ENCODE measurements at places on chromosomes 4 and X.

DNA sequence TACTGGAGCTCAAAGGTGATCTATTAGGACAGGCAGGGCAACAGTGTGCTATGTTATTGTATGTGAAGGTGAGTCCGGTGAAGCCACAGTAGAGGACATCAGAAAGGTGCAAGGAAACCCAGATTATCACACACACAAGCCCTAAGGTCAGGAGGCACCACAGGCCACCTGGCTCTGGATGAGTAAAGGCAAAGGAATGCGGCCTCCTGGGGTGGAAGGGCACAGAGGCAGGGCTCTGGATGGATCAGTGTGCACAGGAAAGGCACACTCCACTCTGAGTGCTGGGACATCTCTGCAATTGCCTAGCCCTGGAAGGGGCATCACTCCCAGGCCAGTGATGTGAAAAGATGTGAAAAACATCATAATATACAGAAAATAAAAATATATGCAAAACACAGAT is 683.5 kb downstream of the TRIML1 start:
- no peak for DNase-seq

DNA sequence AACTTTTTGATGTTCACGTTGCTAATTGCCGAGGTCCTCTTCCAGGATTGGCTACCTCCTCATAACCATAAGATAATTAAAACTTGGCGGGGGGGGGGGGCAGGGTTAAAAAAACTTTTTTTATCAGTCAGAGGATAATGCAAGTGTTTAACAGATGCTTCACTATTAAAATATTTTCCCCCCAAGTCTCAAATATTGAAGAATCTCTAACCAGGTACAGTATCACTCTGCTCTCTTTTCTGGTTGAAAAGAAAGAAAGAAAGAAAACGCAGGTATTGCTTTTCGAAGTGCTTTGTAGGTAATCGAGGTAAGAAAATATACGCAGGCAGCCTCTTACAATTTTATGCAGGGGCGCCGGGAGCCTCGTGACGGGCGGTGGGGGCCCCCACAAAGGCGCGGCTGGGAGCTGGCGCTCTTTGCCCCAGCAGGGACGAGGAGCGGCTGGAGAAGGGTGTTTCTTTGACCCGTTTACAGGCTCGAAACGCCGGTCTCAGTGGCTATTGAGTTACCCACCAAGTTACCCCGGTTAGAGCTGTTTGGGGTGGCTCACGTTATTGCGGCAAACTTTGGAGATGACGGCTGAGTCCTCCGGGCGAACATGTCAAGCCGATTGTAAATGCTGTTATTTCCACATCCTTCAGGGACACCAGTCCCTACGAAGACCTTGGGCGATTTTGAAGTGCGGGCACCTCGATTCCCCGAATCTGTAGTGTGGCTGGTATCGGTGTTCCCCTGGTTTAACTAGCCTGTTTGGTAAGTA is 477 bp upstream of the HAND2 start:
- no peak for DNase-seq

DNA sequence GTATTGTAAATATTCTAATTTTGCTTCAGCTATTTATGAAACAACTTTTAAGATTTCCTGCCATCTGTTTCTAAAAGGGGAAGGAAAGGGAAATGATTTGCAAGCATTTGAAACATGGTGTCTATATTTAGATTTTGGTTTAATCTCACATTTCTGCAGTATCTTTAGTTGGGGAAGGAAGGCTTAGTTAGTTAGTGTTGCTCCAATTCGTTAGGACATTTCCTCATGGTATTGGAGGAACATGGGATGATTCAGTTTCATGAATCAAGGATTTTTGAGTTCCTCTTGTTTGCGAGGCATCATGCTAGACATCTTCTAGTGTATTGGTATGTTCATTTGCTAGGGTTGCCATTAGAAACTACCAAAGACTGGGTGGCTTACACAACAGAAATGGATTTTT is 20.5 kb upstream of the TMEM192 start:
- DNase-seq, result no peak

- no peak for DNase-seq
Observed at GRCh38 chrX:79130857-79131256, 13.6 kb upstream of the GPR174 start.

GRCh38 chr4:153023692-153024394 is 87.7 kb downstream of the FHDC1 start:
- DNase-seq, result no peak

Data from natural killer cell (primary cell).